Kidney (tissue), 22 donors: ENCODE measurements at places on chromosomes 13 and 19.
A peak's percentile ranks its signal among the peaks of the same experiment; 100 is the strongest.

- DNase-seq = peak; percentile 94
These were observed at the start of gene ZNF100 for GRCh38 chr19:21767065-21767800. Gene ZNF100 (minus strand): TSS chr19:21767579. CDS start chr19:21767429, 150 bp downstream.

GRCh38 chr19:43820098-43820883 is 6.8 kb upstream of the ZNF283 start:
- no peak for DNase-seq

- DNase-seq = no peak
These were observed 305.1 kb upstream of the SLC10A2 start for GRCh38 chr13:103371271-103371670.

GRCh38 chr19:20565321-20566018 is at the start of gene ZNF737:
Gene ZNF737 (minus strand): TSS chr19:20565781. CDS start chr19:20565640, 141 bp downstream.
- DNase-seq = peak; percentile 97

DNA sequence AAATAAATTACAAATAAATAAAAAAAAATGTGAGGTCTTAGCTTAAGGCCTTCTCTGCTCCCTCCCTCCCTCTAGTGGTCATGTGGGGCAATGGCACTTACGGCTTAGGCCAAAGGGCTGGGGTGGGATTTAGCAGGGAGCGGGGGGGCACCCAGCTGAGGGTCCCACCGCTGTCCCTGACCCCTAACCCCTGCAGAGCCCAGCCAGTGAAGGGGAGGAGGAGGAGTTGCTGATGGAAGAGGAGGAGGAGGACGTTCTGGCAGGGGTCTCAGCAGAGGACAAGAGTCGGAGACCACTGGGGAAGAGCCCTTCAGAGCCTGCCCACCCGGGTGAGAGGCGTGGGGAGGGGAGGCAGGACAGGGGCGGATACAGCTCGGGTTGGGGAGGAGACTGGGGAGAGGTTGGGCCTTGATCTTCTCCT is 9.3 kb downstream of the MPND start:
- DNase-seq = no peak

DNA sequence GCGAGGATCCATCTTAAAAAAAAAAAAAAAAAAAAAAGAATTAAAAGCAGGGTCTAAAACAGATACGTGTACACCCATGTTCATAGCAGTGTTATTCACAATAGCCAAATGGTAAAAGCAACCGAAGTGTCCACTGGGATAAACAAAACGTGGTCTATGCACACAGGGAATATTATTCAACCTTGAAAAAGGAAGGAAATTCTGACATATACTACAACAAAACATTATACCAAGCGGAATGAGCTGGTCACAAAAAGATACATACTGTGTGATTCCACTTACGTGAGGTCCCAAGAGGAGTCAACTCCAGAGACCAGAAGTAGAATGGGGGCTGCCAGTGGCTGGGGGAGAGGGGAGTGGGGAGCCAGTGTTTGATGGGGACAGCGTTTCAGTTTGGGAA is 14.7 kb upstream of the ADPRHL1 start:
- no peak for DNase-seq

DNA sequence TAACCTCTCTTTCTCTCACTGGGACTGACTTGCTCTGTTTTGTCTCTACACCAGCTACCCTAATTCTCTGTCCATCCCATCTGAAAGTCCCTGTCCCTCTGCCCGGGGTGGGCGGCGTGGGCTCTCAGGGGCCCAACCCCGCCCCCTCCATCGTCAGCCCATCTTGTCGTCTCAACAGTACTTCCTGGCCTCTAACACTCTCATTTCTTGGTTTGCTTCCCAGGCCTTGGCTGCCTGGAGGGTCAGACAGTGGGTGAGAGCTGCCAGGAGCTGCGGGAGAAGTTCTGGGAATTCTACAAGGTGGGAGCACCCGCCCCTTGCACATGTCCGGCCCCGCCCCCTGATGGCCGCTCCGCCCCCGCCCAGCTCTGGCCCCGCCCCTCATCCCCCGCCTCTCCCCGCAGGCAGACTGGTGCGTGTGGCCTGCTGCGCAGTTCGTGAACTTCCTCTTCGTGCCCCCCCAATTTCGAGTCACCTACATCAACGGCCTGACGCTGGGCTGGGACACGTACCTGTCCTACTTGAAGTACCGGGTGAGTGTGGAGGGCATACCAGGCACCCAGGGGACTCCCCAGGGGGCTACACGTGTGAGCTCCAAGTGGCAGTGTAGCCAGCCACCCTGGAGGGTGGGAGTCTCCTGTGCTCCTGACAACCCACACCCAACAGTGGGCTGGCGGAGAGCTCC is 1.7 kb downstream of the MPV17L2 start:
- DNase-seq = peak; percentile 33

- no peak for DNase-seq
These were observed 1.1 kb upstream of the PLVAP start for GRCh38 chr19:17378271-17378670.

- DNase-seq = peak; percentile 93
These were observed at the start of gene ZNF726 for GRCh38 chr19:23914402-23915286. Gene ZNF726 (plus strand): TSS chr19:23914886. CDS start chr19:23914995, 109 bp downstream.

GRCh38 chr19:29189033-29189360 is 24.0 kb downstream of the UQCRFS1 start:
- no peak for DNase-seq

- no peak for DNase-seq
These were observed 8.1 kb downstream of the ZNF460 start for GRCh38 chr19:57288373-57288772.

DNA sequence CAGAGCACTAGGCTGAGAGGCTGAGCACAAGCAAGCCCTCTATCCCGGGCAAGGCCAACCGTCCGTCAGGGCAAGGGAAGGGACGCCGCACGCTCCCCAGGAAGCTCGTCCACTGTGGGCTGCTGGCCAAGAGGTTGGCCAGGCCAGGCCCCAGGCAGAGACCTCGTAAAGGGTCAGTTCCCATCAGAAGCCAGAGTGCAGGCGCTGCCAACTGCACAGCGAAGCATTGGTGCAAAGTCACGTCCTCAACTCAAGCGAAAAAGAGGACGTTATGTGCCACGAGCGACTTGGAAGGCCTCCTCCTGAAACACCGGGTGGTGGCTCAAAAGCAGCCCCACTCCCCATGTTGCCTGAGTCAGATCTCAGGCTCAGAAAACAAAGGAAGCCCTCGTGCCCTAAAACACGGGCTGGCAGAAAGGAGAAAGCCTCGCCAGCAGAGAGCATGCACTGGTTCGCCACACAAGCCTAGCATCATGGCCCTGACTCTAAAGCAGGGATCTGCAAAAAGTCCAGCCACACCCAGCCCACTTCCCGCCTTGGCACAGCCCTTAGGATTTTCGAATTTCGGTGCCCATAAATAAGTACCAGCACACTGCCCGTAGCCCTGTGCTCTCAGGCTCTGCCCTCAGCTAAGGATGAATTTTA is 4.7 kb downstream of the AKAP8 start:
- no peak for DNase-seq

DNA sequence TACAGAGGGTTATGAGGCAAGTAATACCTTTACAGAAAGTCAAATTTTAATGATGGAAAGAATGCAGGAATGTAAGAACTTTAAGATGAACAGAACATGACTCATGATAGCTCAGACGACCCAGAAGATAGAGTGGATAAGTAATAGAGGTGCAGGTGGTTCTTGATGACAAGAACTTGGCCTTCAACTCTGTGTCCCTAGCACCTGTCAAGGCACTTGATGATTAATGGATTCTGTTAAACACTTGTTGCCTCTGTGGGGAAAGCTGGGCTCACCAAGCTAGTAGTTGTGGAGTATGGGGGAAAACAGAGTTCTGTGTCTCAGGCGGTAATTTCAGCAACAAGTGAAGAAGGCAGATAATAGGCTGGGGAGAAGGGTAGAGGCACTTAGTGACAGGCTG is 306.2 kb downstream of the ATP8A2 start:
- no peak for DNase-seq

DNA sequence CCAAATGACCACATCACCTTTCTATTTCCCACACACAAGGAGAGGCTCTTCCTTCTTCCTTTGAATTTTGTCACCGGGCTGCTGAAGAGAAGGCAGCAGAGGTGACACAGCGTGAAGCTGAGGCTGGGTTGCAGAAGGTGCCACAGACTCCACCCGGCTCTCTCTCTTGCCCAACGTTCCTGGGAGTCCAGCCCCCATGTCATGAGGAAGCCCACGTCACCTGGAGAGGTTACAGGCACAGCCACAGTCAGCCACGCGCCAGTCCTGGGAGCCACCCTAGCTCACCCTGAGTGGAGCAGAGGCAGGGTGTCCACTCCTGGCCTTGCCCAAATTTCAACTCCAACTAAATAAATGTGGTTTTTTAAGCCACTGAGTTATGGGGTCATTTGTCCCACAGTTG is 4.8 kb upstream of the TMEM255B start:
- no peak for DNase-seq

DNA sequence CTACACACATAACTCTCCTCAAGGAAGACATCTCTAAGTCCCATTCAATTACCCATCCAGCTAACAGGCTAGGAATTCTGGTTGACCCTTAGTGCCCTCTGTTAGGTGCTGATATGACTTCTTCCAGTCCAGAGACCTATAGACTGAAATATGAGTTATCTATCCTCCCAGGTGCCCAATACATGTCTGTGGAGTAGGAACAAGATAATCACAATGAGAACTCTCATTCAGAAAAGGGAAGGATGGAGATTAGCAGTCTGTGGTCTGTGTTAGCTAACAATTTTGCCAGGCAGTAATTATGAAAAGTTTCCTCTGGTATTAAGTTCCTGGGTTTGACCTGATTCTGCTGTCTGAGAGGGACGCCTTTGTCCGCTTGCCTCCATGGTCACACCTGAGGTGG is 44.2 kb upstream of the SLAIN1 start:
- DNase-seq = no peak

- no peak for DNase-seq
These were observed 120.1 kb downstream of the RGCC start for GRCh38 chr13:41577436-41577835.
